ENCODE measurements at places on chromosomes 6 and 20.
A peak's percentile ranks its signal among the peaks of the same experiment; 100 is the strongest.

DNA sequence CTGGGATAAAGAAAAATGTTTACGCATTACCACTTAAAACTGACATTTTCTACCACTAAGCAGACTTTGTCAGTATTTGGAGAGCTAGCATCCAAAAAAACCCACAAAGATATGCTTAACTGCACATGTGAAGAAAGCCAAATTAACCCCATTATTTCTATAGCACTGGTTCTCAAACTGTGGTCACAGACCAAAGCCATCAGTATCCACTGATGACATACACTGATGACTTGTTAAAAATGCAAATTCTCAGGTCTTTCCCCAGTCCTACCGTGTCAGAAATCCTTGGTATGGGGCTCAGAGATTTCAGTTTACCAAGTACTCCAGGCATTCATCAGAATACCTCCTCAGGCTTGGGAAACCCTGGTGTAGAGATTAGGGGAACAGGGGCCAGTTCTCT, 230.2 kb downstream of the PTPRK start:
- no peak for DNase-seq

GRCh38 chr20:46647469-46647868, 3.8 kb downstream of the SLC13A3 start:
- DNase-seq, result no peak

DNA sequence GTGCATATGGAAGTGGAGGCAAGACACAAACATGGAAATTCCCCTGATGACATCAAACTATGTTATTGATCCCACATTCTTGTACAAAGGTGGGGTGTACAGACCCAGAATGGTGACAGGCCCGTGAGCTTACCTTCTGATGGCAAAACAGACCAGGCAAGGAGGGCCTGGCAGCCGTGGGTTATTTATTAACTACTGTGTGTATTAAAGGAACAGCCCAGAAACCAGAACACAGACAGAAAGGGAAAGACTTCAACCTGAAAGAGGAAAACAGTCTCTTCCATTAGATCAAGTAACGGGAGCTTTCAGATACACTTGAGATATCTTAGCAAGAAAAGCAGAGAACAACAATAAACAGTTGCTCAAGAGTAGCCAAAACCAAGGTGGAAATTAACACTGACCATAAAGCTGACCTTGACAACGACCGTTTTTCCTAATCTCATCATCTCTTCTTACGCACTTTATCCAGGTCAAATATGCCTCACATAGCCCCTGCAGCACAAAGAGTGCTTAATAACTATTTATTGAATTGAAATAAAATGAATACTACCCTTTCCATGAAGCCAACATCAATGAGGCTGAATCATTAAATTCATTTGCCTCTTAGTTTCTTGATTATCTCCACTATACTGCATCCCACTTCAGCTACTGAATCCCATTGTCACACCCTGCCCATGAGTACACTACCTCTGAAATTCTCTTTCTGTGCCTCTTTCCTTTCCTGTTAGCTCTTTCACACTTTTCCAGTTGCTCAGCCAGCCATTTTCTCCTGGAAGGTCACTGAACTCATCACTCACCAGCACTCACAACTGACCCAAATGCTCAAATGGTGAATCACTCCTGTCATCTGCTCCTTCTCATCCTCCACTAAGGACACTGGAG, 67.4 kb downstream of the MOXD1 start:
- DNase-seq, result no peak

DNA sequence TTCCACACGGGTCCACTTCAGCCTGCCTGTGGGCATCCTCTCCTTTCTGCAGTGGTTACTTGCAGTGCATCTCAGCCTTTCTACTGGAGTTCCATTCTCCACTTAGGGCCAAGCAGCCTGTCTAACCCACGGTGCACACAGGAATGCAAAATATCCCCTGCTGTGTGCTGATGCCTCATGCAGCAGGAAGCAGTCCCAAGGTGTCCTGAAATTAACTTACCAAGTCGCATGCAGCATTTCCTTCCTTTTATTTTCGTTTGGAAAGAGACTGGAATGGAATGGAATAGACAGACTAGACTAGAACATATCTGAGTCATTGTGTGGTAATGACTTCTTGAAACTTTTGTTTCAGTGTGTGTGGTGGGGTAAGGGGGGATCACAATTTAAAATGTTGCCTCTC, 25.9 kb upstream of the FOXQ1 start:
- DNase-seq, result no peak

DNA sequence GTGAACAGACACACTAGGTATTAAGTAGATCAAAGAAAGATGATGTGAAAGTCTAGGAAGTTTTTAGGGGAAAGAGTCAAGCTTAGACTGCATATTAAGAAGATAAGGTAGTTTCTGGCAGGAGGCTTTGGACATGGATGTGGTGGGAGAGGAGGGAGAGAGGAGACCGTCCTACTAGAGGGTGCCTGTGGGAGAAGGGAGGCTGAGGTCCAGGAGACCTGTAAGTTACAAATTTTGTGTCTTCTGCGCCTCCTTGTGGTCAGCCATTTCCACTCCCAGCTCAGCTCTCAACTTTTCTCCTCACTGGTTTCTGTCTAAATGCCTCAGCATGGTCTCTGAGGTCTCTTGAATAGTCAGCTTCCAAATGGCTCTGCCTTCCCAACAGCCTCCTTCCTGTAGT, 193.5 kb downstream of the UNC5CL start:
- peak; percentile 8 for DNase-seq

DNA sequence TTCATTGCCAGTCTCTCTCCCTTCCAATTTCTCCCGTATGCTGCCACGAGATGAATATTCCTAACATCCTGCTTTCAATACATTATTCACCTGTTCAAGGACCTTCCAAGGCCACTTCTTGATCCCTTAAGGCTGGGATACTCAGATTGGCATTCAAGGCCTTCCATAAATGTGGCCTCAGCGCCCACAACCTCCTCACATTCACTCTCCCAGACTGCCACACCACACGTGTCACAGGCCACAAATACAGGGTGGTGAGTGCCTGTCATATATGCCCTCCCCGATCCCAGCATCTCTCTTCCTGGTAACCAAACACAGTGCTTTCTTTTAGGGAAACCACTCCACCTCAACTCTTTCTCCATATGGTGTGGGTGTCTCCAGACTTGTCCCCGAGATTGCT, 55.5 kb downstream of the TTI1 start:
- DNase-seq, result no peak
